ENCODE measurements at places on chromosomes 16 and 17.
A peak's percentile ranks its signal among the peaks of the same experiment; 100 is the strongest.

DNA sequence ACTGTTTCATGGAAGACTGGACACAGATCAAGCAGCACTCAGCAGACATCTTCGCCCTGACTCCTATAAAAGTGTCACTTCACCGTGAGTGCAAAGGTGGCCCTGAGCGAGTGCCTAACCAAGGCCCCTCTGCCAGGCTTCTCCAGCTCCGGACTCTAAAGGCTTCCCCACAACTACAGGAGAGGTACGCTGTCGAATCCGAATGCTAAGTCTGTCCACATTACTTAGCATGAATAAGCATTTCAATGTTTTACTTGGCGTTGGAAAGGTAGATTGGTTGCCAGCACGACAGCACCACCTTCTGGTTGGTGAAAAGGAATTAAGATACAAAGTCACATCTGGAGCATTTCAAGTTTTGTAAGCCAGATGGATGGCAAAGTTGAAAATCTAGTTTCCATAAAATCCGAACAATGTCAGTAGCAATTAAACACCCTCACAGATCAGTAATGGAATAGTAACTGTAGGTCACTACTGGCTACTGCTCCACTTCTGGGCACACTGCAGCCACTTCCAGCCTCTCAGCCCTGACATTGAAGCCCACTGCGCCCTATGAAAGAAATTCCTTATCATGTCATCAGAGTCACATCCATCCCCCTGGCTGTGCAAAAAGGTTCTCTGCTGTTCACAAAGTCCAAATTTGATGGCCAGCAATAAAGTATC is 100.9 kb downstream of the PARN start:
- DNase-seq = peak; percentile 73

GRCh38 chr17:39231591-39232551 is 6.1 kb upstream of the STAC2 start:
- no peak for DNase-seq

- no peak for DNase-seq
Observed at GRCh38 chr17:39051001-39051585, 83.9 kb upstream of the FBXO47 start.

DNA sequence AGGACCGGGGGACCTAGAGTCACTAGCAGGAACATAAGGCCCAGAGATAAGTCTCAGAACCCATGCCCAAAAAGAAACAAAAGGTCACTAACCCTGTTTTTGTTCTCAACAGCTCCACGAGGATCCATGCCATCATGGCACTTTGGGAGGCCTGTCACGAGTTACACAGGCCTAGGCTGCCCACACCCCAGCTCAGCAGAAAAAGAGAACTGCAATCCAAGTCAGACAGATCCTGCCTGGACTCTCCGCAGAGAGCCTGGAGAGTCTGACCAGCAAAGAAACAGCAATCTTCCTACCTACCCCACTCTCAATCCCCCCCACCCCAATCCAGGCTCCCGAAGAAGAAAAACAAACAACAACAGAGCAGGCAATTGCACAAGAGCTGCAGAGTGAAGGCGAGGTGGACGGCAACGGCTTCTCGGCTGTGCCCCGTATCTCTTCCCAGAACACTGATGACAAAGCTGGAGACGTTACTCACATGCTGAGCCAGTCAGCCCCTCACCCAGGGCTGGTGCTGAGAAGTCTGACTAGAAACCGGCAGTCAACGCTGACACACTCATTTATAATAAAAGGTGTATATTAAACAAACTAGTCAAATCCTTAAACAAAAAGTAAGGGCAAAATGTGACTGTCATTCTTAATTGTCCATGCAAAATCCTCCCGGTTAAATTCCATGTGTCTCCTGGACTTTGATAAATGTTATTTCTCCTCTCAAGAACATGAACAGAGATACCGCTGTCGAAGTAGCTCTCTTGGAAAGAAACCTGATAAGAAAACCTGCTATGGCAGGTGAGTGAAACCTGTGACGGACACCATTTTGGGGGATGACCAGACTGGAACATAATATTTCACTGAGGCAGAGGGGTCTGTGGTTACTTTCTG is 89.3 kb downstream of the SMG6 start:
- no peak for DNase-seq

- no peak for DNase-seq
Observed at GRCh38 chr17:54307351-54307750, 484.6 kb downstream of the KIF2B start.

GRCh38 chr16:21226749-21227148 is 6.8 kb upstream of the ANKS4B start:
- no peak for DNase-seq

- no peak for DNase-seq
Observed at GRCh38 chr16:48011878-48012658, 143.7 kb downstream of the ABCC12 start.

GRCh38 chr16:3536851-3537250 is 36.0 kb downstream of the CLUAP1 start:
- DNase-seq = no peak

GRCh38 chr17:39606434-39607056 is 1.2 kb downstream of the NEUROD2 start:
- DNase-seq = no peak

- peak; percentile 88 for DNase-seq
Observed at GRCh38 chr16:52069866-52070265, 477.1 kb downstream of the TOX3 start.

DNA sequence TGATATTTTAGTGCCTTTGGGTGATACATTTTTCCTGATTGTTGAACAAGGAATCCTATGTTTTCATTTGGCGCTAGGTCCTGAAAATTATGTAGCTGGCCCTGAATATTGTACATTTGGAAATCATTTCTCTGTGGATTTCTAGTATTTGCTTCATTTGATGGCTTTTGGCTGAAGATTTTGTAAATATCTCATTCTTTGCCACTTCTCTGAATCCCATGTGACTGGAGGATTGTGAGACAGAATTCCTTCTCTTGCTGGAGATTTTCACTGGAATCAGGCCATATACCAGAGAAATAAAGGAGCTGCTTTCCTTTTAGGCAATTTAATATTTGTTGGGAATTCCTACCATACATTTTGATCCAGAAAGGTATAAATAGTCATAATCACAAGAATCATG is 8.6 kb downstream of the KRT28 start:
- no peak for DNase-seq

- DNase-seq = peak; percentile 86
Observed at GRCh38 chr16:68744744-68745280, 7.7 kb downstream of the CDH1 start.

GRCh38 chr17:62692159-62692651 is 64.7 kb downstream of the MRC2 start:
- no peak for DNase-seq

DNA sequence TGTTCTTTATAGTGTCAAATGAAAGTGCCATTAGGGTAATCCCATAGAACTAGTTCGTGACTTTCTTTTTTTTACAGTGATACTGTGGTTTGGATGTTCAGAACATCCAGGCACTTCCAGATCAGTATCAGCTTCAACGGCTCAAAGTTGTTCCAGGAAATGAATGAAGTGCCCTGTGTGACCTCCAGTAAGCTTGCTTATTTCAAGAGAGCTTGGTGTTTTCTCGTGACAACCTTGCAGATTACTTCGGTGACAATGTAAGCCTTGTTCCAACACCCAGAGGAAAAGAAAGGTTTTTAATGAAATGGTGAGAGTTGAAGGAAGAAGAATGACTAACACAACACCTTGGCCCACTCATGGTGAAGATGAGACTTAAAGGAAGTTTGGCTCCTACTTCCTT is 16.0 kb upstream of the KCNJ16 start:
- DNase-seq = no peak

DNA sequence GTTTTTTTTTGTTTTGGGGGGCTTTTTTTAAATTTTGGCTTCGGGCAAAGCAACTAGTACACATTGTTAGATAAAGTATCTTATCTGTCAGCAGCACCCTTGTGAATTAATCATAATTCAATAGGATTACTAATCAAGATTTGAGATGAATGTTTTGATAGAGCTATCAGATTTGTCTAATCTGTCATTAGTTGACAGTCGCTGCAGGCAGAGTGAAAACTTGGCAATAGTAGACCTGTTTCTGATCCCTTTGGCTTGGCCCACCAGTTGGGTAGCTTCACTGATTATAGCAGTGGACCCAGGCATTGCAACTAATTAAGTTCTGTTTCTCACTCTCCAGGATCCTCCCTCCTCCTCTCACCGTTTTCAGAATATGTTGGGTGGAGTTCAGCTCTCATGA is 258.6 kb downstream of the IRX3 start:
- DNase-seq = no peak

- no peak for DNase-seq
Observed at GRCh38 chr16:13542284-13542683, 377.7 kb upstream of the ERCC4 start.

Data from NCI-H510A treated with DMSO at 0.1 percent for 48 hours (cell line).